Inflammatory macrophage (primary cell): ENCODE measurements at places on chromosomes 16 and 17.

DNA sequence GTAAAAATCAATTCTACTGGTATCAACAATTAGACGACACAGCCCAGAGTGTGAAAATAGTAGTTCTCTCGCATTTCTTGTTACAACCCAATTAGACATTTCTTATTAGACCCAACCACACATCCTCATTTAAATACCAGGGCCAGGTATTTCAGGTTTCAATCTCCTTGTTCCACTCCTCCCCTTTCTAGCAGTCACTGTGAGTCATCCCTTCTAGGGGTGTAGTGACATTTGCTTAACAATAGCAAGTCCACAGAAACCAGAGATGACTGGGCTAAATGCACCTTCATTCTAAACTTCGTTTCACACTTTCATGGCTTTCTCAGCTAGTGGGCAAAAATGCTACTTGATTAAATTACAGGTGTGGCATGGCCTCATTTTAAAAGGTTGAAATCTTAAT is 116.9 kb upstream of the CACNG3 start:
- no peak for DNase-seq

DNA sequence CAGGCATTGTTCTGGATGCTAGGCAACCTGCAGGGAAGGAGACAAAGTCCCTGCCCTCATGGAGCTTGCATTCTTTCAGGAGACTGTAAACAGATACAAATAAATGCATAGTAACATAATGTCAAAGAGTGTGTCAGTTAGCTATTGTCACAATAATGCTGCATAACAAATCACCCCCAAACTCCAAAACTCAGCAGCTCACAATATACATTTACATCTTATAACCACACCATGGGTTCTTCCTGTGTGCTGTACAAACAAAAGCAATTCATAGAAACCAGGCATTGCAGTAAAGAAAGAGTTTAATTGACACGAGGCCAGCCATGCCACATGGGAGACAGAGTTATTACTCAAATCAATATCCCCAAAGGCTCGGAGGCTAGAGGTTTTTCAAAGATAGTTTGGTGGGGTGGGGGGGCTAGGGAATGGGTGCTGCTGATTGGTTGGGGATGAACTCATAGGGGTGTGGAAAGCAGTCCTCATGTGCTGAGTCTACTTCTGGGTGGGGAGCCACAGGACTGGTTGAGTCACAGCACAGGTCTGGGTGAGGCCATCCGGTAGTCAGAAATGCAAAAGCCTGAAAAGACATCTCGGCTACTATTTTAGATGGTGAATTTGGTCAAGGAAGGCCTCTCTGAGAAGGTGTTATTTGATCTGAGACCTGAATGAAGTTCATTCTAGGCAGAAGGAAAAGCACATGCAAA is 79.0 kb downstream of the GPRC5B start:
- no peak for DNase-seq

DNA sequence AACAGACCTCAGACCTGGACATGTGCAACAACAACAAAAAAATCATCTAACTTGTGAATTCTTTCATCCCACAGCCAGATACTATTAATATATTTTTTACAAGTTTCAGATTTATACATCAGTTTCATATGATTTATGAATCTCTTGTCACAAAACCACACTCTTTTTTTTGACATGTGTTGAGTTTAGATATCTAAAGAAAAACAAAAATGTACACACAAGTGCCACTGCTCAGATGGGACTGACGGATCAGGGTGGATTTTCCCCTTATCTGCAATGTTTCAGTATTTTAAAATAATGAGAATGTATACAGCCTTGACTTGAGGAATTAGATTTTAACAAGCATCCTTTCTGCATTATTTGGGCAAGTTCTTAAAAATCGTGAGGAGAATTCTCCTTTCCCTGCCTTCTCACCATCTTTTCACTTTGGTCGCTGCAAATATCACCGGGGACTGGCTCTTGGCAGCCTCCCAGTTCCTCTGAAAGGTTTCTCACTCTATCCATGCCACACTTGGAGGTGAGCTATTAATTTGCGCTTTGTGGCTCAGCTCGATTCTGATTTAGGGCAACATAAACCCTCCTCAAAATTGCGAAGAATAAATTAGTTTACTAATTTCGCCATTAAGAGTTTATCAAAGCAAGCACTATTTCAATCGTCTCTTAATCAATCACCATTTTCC is 225.7 kb downstream of the XYLT1 start:
- DNase-seq: no peak

DNA sequence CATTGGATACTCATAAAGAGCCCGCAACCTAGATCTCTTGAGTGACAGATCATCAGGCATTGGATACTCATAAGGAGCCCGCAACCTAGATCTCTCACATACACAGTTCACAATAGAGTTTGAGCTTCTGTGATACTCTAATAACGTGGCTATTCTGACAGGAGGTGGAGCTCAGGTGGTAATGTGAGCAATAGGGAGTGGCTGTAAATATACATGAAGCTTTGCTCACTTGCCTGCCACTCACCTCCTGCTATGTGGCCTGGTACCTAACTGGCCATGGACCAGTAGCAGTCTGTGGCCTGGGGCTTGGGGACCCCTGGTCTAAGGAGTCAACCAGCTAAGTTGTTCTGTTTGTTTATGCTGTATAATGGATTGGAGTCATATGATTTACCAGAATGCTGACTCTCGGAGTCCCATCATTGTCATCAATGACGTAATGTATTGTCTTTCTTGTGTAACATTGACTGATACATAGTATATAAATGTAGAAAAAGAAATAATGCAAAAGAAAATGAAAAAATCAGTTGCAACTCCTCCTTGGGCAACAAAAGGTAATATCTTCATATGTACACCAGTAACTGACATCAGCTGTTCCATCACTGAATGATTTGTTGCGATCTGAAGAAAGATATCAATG is 17.5 kb downstream of the ABCA9 start:
- peak; percentile 36 for DNase-seq

DNA sequence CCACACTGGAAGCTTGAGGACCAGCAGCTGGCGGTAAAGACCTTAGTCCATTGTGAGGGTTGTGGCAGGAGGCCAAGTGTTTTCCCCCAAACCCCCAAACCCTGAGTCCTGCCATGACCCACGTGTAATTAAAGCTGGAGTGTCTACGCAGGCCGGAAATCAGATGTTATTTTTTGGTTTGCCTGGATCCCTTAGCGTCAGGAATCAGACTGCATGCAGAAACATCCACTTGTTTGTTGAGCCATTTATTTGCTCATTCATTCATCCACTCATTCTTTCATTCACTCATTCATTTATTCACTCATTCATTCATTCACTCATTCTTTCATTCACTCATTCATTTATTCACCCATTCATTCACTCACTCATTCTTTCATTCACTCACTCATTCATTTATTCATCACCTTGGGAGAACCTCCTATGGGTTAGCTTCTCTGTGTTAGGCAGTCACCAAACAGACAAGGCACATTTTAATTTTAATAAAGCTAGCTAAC is 313.1 kb downstream of the MAF start:
- no peak for DNase-seq
